Breast epithelium (tissue), 4 donors: ENCODE measurements at places on chromosomes 7 and 10.

DNA sequence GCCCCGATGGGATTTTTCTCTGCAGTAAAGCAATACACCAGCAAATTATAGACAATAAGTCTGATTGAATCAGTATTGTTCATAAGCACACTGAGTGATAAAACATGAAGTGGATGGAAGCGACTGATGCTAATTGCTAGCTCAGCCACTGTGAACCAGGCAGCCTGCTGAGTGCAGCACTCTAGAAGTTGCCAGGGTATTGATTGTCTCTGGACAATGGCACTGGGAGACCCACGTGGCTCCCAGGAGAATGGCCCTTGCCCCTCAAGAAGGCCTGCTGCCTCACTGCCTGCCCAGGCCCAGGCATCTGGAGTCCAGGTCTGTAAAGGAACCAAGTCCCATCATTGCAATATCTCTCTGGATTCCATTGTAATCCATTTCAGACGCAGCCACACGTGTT lies 80.4 kb upstream of the TCERG1L start:
- no peak for DNase-seq

DNA sequence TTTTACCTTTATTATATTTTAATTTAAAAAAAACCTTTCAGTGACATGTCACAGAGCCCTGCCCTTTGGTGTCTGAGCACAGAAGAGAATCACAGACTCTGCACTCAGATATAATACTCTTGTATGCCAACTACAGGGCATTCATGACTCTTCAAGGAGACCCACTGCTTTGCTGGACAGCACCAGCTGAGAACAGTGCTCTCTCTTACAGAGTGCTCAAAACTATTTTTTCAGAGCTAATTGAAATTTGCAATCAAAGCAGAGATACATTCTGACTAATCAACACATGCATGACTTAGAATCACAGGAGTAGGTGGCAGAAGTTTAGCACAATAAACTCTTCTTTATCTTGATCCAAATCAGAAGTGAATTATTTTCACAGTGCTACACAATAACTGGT lies 99.1 kb downstream of the OSBPL3 start:
- no peak for DNase-seq

- no peak for DNase-seq
These were observed 150.8 kb downstream of the SGMS1 start for GRCh38 chr10:50472914-50473313.

GRCh38 chr7:157521061-157521731 lies 184.4 kb downstream of the DNAJB6 start:
- DNase-seq, result peak; percentile 12
